ENCODE measurements at places on chromosomes 5 and 9.

DNA sequence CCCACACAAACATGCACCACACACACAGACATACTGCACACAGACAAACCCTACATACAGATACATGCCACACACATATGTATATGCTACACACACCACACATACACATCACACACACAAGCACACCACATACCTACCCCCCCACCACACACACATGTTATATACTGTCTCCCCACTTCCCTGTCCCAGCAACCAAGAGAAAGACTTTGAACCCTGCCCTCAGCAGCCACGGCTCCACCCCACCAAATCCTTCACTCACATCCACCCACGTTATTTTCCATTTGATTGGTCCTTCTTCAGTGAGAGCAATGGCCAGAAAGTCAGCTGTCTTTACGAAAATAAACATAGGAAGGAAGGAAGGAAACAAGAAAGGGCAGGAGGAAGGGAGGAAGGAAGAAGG is 479.8 kb downstream of the DIRAS2 start:
- no peaks in the 10 kb centered on the region for H3K4me1 ChIP-seq
- H3K27ac ChIP-seq = no peak overlapping the region
- no peak overlapping the region for H3K4me3 ChIP-seq
- H3K36me3 ChIP-seq = no peaks in the 10 kb centered on the region
- no peak for DNase-seq
- H3K27me3 ChIP-seq = no peaks in the 10 kb centered on the region

DNA sequence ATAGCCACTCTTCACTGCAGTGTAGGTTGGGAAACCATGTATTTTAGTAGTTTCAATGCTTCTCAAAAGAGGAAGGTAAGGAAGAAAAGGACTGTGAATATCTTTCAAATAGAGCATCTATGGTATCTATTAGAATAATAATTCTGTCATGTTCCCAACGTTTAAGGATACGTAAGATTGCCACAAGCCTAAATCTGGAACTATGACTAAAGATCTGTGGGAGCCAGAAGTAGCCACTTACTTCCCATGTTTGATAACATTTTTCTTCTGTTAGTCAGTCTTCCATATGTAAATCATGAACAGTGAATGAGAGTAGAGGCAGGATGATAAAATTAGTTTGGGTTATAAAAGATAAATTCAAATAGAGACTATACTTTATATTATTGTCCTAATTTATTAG is 16.3 kb upstream of the MROH2B start:
- no peak for DNase-seq
- no peak overlapping the region for H3K27ac ChIP-seq
- H3K27me3 ChIP-seq = no peaks in the 10 kb centered on the region
- H3K4me1 ChIP-seq = no peaks in the 10 kb centered on the region
- H3K4me3 ChIP-seq = no peak overlapping the region
- no peaks in the 10 kb centered on the region for H3K36me3 ChIP-seq

GRCh38 chr5:153367466-153367865 is 123.0 kb upstream of the GRIA1 start:
- no peaks in the 10 kb centered on the region for H3K27me3 ChIP-seq
- no peak overlapping the region for H3K4me3 ChIP-seq
- H3K4me1 ChIP-seq = no peaks in the 10 kb centered on the region
- H3K36me3 ChIP-seq = no peaks in the 10 kb centered on the region

- peaks cover 3% of the 10 kb centered on the region for H3K36me3 ChIP-seq
- no peaks in the 10 kb centered on the region for H3K27me3 ChIP-seq
- no peak overlapping the region for H3K4me3 ChIP-seq
- DNase-seq = no peak
- no peaks in the 10 kb centered on the region for H3K4me1 ChIP-seq
Observed at GRCh38 chr5:33479311-33479710, 38.5 kb downstream of the TARS1 start.

- DNase-seq = no peak
- H3K4me1 ChIP-seq = no peaks in the 10 kb centered on the region
- H3K27ac ChIP-seq = no peak overlapping the region
- H3K36me3 ChIP-seq = no peaks in the 10 kb centered on the region
Observed at GRCh38 chr5:170135796-170136490, 30.2 kb downstream of the FOXI1 start.

- no peaks in the 10 kb centered on the region for H3K27me3 ChIP-seq
- H3K4me3 ChIP-seq = no peak overlapping the region
- no peaks in the 10 kb centered on the region for H3K36me3 ChIP-seq
Observed at GRCh38 chr9:89528131-89528530, 30.2 kb upstream of the SEMA4D start.

DNA sequence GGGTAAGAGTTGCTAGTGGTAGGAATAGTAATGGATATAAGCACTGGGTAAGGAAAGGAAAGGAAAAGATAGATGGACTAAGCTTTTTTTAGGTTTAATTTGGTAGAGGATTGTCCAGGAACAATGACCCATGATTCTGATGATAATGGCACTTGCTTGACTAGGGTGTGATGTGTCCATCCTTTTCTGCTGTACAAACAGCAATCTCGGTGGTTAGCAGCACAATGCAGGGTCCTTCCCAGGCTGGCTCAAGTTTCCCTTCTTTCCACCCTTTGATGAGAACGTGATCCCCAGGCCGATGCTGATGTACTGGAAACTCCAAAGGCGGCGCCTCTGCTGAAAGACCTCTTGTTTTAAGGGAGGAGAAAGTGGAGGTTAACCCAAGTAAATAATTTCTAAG is 105.3 kb downstream of the TMEM167A start:
- no peaks in the 10 kb centered on the region for H3K4me1 ChIP-seq
- H3K36me3 ChIP-seq = no peaks in the 10 kb centered on the region
- no peak overlapping the region for H3K4me3 ChIP-seq
- DNase-seq = no peak

GRCh38 chr9:69759021-69759420 is 790 bp downstream of the PTAR1 start:
- H3K4me1 ChIP-seq = peaks cover 11% of the 10 kb centered on the region
- peak overlapping the region; percentile 75 for H3K27ac ChIP-seq
- DNase-seq = no peak
- H3K4me3 ChIP-seq = peak overlapping the region; percentile 93
- no peaks in the 10 kb centered on the region for H3K27me3 ChIP-seq

GRCh38 chr9:69020301-69021145 is 6.6 kb upstream of the PRKACG start:
- H3K27ac ChIP-seq = no peak overlapping the region
- no peak overlapping the region for H3K4me3 ChIP-seq
- H3K27me3 ChIP-seq = no peaks in the 10 kb centered on the region
- no peaks in the 10 kb centered on the region for H3K4me1 ChIP-seq
- no peaks in the 10 kb centered on the region for H3K36me3 ChIP-seq

DNA sequence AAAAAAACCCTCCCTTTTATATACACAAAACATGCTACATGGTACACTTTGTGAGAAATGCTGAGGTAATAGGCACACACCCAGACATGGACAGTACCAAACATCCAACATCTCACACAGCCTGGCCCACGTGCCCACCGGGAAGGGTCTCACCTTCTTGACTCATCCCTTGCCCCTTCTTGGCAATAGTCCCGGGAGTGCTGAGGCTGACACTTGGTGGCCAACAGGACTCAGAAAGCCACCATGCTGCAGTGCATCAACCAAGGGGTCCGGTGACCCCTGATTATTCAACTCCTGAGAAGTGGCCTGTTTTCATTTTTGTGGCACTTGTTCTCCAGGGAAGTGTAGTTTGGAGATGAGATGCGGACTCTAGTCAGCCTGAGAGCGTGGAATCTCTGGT is 35.0 kb downstream of the ANGPTL2 start:
- no peak overlapping the region for H3K27ac ChIP-seq
- DNase-seq = no peak
- no peaks in the 10 kb centered on the region for H3K4me1 ChIP-seq
- H3K36me3 ChIP-seq = no peaks in the 10 kb centered on the region
- peaks cover 14% of the 10 kb centered on the region for H3K27me3 ChIP-seq

- H3K27me3 ChIP-seq = no peaks in the 10 kb centered on the region
- no peak overlapping the region for H3K4me3 ChIP-seq
Observed at GRCh38 chr5:73370095-73370494, 78.5 kb downstream of the FOXD1 start.

DNA sequence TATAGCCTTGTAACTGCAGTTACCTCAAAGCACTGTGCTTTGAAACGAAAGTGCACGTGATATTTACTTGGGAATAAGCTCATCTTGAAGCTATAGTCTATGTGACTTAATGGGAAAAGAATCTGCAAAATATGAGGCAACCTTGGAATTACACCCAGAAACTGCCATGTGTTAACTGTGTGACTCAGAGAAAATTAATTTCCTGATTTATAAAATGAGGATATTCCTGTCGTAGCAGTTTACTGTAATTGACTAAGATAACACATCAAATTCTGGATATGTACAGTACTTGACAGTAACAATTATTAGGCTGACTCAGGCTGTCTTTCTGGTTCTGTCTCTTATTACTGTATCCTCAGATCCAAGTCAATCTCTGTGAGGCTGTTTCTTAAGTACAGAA is 1079.9 kb upstream of the ACO1 start:
- H3K36me3 ChIP-seq = no peaks in the 10 kb centered on the region
- peaks cover 15% of the 10 kb centered on the region for H3K4me1 ChIP-seq
- peak; percentile 79 for DNase-seq

DNA sequence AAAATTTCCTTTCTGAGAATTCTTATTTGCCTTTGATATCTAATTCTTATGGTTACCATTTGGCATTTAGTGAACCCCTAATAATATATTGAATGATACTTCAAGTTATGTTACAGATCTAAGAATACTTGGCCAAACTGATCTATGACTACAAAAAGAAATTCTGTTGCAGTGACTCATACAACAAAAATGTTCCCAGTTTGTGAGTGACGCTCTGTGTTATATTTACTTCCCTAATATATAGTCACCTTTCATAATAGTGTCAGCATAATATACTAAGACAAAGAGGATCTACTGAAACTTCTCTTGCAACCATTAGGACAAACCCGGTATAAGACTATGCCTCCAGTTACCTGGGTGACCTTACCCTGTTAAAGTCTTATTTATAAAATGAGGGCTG is 216.9 kb upstream of the TLX3 start:
- no peaks in the 10 kb centered on the region for H3K27me3 ChIP-seq
- no peaks in the 10 kb centered on the region for H3K4me1 ChIP-seq
- no peak overlapping the region for H3K27ac ChIP-seq
- DNase-seq = no peak
- H3K4me3 ChIP-seq = no peak overlapping the region
- no peaks in the 10 kb centered on the region for H3K36me3 ChIP-seq
